ENCODE measurements at places on chromosomes 16 and 17.

DNA sequence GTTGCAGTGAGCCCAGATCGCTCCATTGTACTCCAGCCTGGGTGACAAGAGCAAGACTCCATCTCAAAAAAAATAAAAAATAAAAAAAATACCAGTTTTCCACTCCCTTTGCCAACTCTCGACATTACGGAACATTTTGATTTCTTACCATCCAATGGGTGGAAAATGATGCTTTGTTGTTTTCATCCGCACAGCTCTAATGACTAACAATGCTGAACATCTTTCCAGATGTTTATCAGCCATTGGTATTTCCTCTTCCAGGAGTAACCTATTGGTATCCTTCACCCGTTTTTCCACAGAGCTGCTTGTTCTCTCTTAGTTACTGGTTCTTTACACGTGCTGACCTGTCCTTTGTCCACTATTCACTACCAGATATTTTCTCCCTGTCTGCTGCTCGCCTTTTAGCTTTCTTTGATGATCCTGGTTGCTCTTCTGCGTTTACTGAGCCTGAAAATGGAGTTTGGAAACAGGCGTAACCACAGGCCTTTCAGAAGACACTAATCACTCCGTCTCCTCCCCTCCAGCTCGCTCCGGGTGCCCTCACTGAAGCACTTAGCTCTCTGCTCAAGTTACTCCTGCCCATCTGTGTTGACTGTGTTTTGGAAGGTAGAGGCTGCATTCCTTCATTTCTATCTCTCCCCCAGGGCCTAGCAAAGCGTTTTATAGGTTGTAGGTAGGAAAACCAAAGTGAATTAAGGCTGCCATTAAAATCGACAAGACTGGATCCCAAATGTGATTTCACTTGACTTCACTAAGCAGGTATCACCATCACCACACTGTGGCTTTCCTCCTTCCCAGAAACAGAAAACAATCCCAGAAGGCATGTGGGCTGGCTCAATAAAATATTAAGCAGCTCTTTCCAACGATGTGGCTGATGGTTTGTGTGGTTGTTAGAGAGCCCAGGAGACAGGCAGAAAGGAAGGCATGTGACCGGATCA lies 8.9 kb downstream of the SHPK start:
- no peak overlapping the region for H3K4me3 ChIP-seq
- no peaks in the 10 kb centered on the region for H3K4me1 ChIP-seq
- no peak for DNase-seq
- H3K27me3 ChIP-seq: no peaks in the 10 kb centered on the region
- H3K27ac ChIP-seq: no peak overlapping the region

GRCh38 chr17:6172642-6173330 lies 102.6 kb downstream of the WSCD1 start:
- no peaks in the 10 kb centered on the region for H3K36me3 ChIP-seq
- H3K27me3 ChIP-seq: peaks cover 52% of the 10 kb centered on the region
- no peak overlapping the region for H3K27ac ChIP-seq
- no peak overlapping the region for H3K4me3 ChIP-seq

GRCh38 chr16:75271441-75272096 lies 20.1 kb upstream of the BCAR1 start:
- no peaks in the 10 kb centered on the region for H3K27me3 ChIP-seq
- H3K27ac ChIP-seq: no peak overlapping the region
- no peaks in the 10 kb centered on the region for H3K36me3 ChIP-seq
- DNase-seq: no peak
- peaks cover 34% of the 10 kb centered on the region for H3K4me1 ChIP-seq
- H3K4me3 ChIP-seq: no peak overlapping the region

GRCh38 chr16:74770831-74771526 lies 3.6 kb downstream of the FA2H start:
- no peaks in the 10 kb centered on the region for H3K27me3 ChIP-seq
- H3K4me1 ChIP-seq: peaks cover 33% of the 10 kb centered on the region
- H3K4me3 ChIP-seq: no peak overlapping the region
- DNase-seq: no peak

DNA sequence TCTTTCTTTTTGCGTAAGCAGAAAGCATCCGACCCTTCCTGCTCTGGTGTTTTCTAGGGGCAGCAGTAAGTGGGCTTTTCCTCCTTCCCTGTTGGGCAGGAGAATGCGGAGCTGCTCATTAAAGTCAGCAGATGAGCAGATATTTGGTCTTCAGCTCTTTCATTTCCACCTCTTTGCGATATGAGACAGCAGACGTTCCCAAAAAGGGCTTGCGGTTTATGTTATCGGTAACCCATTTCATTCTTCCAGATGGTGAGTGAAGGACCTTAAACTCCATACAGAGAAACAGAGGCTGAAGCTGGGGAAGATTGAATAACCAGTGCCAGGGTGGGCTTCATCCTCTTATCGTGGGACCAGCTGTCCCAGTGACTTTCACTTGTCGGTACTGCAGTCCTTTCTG lies 40.7 kb downstream of the KSR1 start:
- no peak for DNase-seq
- H3K27me3 ChIP-seq: no peaks in the 10 kb centered on the region
- H3K4me1 ChIP-seq: peaks cover 22% of the 10 kb centered on the region
- H3K36me3 ChIP-seq: no peaks in the 10 kb centered on the region

- no peaks in the 10 kb centered on the region for H3K36me3 ChIP-seq
- 0 out of 2 replicates have a peak overlapping the region, but pooled peaks have one; percentile 4 for H3K4me3 ChIP-seq
- H3K4me1 ChIP-seq: peaks cover 19% of the 10 kb centered on the region
- H3K27ac ChIP-seq: no peak overlapping the region
- DNase-seq: peak; percentile 62
Measured at GRCh38 chr17:64103391-64104364, 26.3 kb downstream of the ERN1 start.

DNA sequence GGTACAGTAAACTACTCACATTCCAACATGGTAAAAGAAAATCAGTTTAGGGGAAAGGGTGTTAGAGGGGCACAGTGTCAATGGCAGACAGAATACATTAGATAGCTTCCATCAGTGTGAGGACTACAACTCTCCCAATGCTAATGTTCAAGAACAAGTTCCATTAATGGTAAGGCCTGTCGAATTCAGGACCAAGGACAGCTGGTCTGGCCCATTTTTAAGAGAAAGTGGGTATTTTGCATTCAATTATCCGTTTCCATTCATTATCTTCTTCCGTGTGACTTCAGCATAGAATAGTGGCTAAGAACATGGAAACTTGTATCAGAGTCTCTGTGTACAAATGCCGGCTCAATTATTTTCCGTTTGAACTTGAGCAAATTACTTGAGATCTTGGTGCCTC lies 98.4 kb downstream of the XYLT1 start:
- DNase-seq: no peak
- H3K4me1 ChIP-seq: no peaks in the 10 kb centered on the region
- H3K4me3 ChIP-seq: no peak overlapping the region
- H3K27me3 ChIP-seq: peaks cover 20% of the 10 kb centered on the region
- no peak overlapping the region for H3K27ac ChIP-seq

DNA sequence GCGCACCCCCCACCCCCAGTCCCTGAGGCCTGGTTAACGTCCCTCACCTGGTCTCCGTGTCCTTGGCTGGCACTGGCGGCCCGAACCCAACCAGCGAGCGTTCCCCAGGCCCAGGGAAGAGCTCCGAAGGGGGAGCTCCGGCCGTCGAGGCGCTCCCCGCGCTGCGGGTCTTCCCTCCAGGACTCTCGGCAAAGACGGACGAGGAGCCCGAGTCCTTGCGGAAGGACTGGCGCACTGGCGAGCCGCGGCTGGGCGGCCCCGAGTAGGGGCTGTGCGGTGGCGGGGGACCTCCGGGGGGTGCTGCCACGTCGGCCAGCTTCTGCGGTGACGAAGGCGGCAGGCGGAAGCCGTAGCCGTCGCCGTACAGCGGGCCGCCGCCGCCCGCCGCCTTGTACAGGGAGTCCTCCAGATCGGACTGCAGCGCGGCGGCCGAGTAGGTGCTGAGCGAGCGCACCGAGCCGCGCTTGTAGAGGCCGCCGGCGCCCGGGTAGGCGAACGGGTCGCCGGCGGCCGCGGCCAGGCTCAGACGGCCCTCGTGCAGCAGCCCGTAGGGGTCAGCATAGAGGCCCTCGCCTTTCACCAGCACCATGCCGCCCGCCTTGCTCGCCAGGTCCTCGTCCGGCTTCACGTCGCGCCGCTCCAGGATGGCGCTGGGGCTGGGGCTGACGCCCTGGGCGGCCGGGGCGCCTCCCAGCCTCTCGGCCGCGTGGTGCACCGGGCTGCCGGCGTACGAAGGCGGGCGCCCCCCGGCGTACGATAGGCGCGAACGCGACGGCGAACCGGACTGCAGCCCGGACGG lies 44.1 kb downstream of the SRCIN1 start:
- no peaks in the 10 kb centered on the region for H3K36me3 ChIP-seq
- H3K4me3 ChIP-seq: no peak overlapping the region
- H3K4me1 ChIP-seq: peaks cover 33% of the 10 kb centered on the region
- no peaks in the 10 kb centered on the region for H3K27me3 ChIP-seq
- H3K27ac ChIP-seq: no peak overlapping the region

GRCh38 chr16:50061326-50061725 lies 4.4 kb upstream of the HEATR3 start:
- no peak overlapping the region for H3K4me3 ChIP-seq
- no peak for DNase-seq
- no peak overlapping the region for H3K27ac ChIP-seq
- H3K4me1 ChIP-seq: no peaks in the 10 kb centered on the region

- no peak overlapping the region for H3K27ac ChIP-seq
- no peaks in the 10 kb centered on the region for H3K36me3 ChIP-seq
- peaks cover 32% of the 10 kb centered on the region for H3K27me3 ChIP-seq
- DNase-seq: no peak
- H3K4me3 ChIP-seq: no peak overlapping the region
Measured at GRCh38 chr17:77540531-77540930, 399.8 kb downstream of the SEC14L1 start.

GRCh38 chr16:20348365-20349185 lies 3.9 kb downstream of the UMOD start:
- peaks cover 28% of the 10 kb centered on the region for H3K27me3 ChIP-seq
- H3K36me3 ChIP-seq: no peaks in the 10 kb centered on the region
- no peaks in the 10 kb centered on the region for H3K4me1 ChIP-seq
- no peak overlapping the region for H3K27ac ChIP-seq
- DNase-seq: no peak

DNA sequence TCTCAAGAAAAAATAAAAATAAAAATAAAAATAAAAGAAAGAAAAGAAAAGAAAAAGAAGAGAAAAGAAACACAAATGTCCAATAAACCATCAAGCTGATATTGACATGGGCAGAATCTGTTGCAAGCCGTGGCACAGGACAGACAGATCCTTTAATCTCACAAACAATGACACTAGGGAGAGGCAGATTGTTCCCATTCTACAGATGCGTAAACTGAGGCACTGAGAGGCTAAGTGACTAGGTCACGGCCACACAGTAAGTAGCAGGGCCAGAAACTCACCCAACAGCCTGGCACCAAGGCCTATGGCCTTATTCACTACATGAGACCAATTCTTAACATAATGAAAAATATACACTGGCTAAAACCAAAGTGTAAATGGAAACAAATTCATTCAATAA lies 28.3 kb upstream of the ZFP90 start:
- H3K4me1 ChIP-seq: peaks cover 6% of the 10 kb centered on the region
- H3K27me3 ChIP-seq: no peaks in the 10 kb centered on the region
- no peaks in the 10 kb centered on the region for H3K36me3 ChIP-seq
- H3K4me3 ChIP-seq: no peak overlapping the region
- no peak for DNase-seq

DNA sequence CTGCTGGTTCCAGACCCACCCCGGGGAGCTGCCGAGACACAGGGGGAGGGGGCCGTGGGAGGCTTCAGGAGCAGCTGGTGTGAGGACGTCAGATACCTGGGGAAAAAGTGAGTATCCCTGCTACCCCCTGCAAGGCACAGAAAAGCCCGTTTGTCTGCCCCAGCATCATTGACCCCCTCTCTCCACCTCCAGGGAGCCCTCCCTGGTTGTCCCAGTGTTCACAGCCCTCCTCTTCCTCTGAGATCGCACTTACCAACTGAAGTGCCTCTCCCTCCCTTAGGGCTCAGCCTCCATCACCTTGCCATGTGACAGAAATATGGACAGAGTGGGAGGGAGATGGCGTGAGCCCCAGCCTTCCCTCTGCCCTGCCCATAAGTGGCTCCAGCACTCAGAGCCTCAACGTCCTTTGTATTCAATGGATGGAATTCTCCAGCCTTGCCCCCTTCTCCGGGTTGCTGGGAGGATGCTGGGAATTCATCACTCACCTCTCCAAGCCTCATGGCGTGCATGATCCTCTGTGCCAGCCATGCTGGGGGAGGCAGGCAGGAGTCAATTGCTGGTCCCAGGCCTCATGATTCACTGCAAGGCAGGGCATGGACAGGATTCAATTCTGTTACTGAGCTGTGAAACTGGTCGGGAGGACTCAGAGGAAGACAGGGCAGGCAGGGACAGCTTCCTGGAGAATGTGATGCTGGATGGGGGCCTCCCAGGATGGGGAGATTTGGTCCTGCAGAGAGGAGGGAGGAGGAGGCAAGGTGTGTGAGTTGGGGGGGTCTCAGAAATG lies 14.6 kb downstream of the SPNS3 start:
- H3K4me1 ChIP-seq: peaks cover 10% of the 10 kb centered on the region
- DNase-seq: no peak
- no peak overlapping the region for H3K4me3 ChIP-seq
- H3K27ac ChIP-seq: no peak overlapping the region
- H3K36me3 ChIP-seq: no peaks in the 10 kb centered on the region

All from HCT116 (cell line).